Chondrocyte (in vitro differentiated cells): ENCODE measurements at places on chromosomes 3 and 15. TPM values are rescaled to one million over a fixed set of nuclear protein-coding genes. Genes with fewer than 3 reads are reported as not detected.

- peaks cover 8% of the 10 kb centered on the region for H3K36me3 ChIP-seq
- no peaks in the 10 kb centered on the region for H3K27me3 ChIP-seq
- peaks cover 9% of the 10 kb centered on the region for H3K4me1 ChIP-seq
- H3K4me3 ChIP-seq, result no peak overlapping the region
- DNase-seq, result no peak
- H3K27ac ChIP-seq, result no peak overlapping the region
Measured at GRCh38 chr3:133843634-133844033, 38.0 kb downstream of the SRPRB start.

- H3K4me3 ChIP-seq, result no peak overlapping the region
- H3K36me3 ChIP-seq, result no peaks in the 10 kb centered on the region
- no peak overlapping the region for H3K27ac ChIP-seq
- no peak for DNase-seq
- peaks cover 7% of the 10 kb centered on the region for H3K4me1 ChIP-seq
Measured at GRCh38 chr3:15528854-15529537, 7.5 kb upstream of the COLQ start.

DNA sequence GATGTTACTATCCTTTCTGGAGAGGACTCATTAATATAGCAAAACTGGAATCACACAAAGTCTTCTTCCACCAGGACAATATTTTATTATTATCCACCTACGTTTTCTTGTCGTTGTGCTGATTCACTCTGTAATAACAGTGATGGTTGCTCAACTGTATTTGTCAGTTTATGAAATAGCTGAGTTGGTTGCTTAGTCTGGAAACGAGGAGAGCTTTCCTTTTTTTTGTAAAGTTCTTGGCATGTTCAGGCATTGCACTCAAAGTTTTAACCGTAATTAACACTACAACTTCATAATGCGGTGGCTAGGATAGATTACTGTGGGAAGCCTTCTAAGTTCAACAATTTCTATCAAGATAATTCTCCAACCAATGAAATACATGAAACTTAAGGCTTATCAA is 131.2 kb downstream of the RAP2B start:
- no peaks in the 10 kb centered on the region for H3K36me3 ChIP-seq
- H3K27me3 ChIP-seq, result peaks cover 5% of the 10 kb centered on the region
- H3K4me1 ChIP-seq, result peaks cover 26% of the 10 kb centered on the region
- DNase-seq, result no peak
- no peak overlapping the region for H3K4me3 ChIP-seq

GRCh38 chr15:57485869-57486268 is 105.8 kb upstream of the MYZAP start:
- H3K4me1 ChIP-seq, result peaks cover 22% of the 10 kb centered on the region
- peak overlapping the region; percentile 60 for H3K27ac ChIP-seq
- no peak overlapping the region for H3K4me3 ChIP-seq
- DNase-seq, result no peak

DNA sequence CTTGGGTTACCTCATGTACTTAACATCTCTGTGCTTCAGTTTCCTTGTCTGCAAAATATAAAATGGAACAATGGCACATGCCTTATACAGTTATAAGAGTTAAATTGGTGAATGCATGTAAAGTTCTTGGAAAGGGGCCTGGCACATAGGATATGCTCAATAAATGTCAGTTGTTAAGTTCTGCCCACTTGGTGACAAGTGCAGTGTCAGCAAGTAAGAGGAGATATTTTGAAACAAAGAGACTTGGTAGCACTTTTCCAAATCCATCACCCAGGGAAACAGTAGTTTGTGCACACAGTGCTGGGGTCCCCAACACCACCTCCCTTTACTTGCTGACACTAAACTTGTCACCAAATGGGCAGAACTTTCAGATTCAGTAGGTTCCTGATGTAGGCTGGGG is 19.1 kb downstream of the LRRC31 start:
- H3K27me3 ChIP-seq, result peaks cover 12% of the 10 kb centered on the region
- no peak overlapping the region for H3K4me3 ChIP-seq
- H3K27ac ChIP-seq, result no peak overlapping the region
- DNase-seq, result no peak
- H3K4me1 ChIP-seq, result peaks cover 3% of the 10 kb centered on the region
- no peaks in the 10 kb centered on the region for H3K36me3 ChIP-seq

GRCh38 chr3:134600206-134600605 is 50.6 kb downstream of the KY start:
- H3K4me3 ChIP-seq, result no peak overlapping the region
- no peak for DNase-seq
- H3K27ac ChIP-seq, result no peak overlapping the region

DNA sequence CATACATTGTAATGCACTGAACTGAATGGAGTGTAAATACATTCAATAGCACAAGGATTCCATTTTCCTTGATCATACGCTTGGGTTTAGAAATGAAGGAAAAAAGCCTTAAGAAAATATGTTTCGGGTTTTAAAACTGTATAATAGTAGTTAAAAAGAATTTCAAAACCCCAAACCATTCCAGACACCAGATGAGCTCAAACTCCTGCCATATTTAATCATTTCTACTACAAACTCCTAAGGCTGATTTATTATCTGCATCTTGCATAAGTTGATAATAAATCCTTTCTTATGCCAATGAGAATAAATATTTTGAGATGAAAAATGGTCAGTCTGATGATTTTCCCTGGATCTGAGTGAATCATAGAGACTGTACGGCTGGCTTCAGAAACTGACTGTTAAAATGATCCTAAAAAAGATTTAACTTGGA is 51.0 kb downstream of the NR1D2 start:
- no peak overlapping the region for H3K4me3 ChIP-seq
- DNase-seq, result no peak
- peaks cover 55% of the 10 kb centered on the region for H3K4me1 ChIP-seq
- no peaks in the 10 kb centered on the region for H3K27me3 ChIP-seq
- peak overlapping the region; percentile 37 for H3K27ac ChIP-seq
- no peaks in the 10 kb centered on the region for H3K36me3 ChIP-seq

GRCh38 chr3:46942076-46942475 is 34.5 kb downstream of the CCDC12 start:
- no peak overlapping the region for H3K4me3 ChIP-seq
- H3K27me3 ChIP-seq, result no peaks in the 10 kb centered on the region
- peaks cover 25% of the 10 kb centered on the region for H3K4me1 ChIP-seq
- peak; percentile 68 for DNase-seq

DNA sequence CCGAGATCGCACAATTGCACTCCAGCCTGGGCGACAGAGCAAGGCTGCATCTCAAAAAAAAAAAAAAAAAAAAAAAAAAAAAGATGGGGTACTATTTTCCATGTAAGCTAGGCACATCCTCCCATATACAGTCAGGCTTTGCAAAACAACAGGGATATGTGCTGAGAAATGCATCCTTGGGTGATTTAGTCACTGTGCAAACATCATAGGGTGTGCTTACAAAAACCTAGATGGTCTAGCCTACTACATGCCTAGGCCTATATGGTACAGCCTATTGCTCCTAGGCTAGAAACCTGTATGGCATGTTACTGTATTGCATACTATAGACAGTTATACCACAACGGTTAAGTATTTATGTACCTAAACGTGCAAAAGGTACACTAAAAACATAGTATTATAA is 75.0 kb downstream of the TTBK2 start:
- H3K36me3 ChIP-seq, result peaks cover 3% of the 10 kb centered on the region
- no peaks in the 10 kb centered on the region for H3K27me3 ChIP-seq
- no peaks in the 10 kb centered on the region for H3K4me1 ChIP-seq
- no peak overlapping the region for H3K4me3 ChIP-seq
- H3K27ac ChIP-seq, result no peak overlapping the region

DNA sequence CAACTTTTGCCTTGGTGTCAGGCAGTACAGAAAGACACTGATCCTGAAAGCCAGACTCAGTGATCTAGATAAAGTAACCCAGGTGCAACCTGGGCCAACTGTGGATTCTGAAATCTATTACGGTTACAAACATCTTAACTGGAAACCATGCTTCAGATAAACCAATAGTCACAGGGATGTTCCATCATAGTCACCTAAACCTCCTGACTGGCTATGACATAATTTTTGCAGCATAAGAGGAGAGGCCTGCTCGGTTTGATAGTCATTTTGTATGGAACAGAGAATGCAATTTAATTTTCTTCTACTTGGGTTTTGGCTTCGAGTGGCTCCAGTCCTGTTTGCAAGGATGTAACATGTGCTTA is 3.7 kb downstream of the SLCO3A1 start:
- peaks cover 3% of the 10 kb centered on the region for H3K4me1 ChIP-seq
- H3K36me3 ChIP-seq, result no peaks in the 10 kb centered on the region
- H3K4me3 ChIP-seq, result no peak overlapping the region
- no peak overlapping the region for H3K27ac ChIP-seq

- no peak for DNase-seq
Measured at GRCh38 chr3:173479301-173479700, 81.8 kb downstream of the NLGN1 start.

GRCh38 chr3:146625186-146625775 is 20.1 kb upstream of the PLSCR5 start:
- H3K27ac ChIP-seq, result no peak overlapping the region
- no peak overlapping the region for H3K4me3 ChIP-seq
- no peaks in the 10 kb centered on the region for H3K4me1 ChIP-seq
- no peak for DNase-seq

DNA sequence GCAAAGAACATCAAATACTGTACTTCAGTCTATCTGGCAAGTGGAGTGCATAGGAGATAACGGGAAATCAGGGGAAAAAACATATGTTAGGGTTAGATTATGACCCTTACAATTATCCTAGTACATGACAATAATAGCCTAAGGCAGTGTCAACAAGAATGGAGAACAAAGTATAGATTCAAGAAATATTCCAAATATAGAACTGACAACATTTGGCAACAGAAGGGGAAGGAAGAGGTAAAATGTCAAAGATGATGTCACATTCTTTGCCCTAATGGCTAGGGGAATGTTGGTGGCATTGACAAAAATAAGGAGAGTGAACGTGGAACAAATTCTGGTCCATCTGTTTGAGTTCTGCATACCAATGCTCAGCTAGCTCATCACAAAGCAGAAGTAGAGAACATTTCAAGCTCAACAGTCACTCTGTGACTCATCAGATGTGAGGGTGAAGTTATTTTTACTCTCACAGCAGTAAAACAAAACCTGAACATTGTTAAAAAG is 15.5 kb upstream of the ATP8B4 start:
- H3K27me3 ChIP-seq, result no peaks in the 10 kb centered on the region
- no peaks in the 10 kb centered on the region for H3K36me3 ChIP-seq
- peaks cover 13% of the 10 kb centered on the region for H3K4me1 ChIP-seq

GRCh38 chr3:133706033-133706432 is 40.2 kb upstream of the TF start:
- no peak overlapping the region for H3K4me3 ChIP-seq
- H3K27ac ChIP-seq, result no peak overlapping the region
- peaks cover 25% of the 10 kb centered on the region for H3K27me3 ChIP-seq
- no peak for DNase-seq
- no peaks in the 10 kb centered on the region for H3K4me1 ChIP-seq

CYP19A1 gene
- total RNA-seq, result 1.3 TPM in 1 of 3 replicates, not detected in the others

LEKR1 gene
- 0.45 to 0.59 TPM in 2 of 3 replicates, not detected in the other for total RNA-seq

CPN2 gene
- total RNA-seq, result not detected in 3 replicates

PCLAF gene
- total RNA-seq, result 6.6 to 12.0 TPM (median 8.3 TPM) in 3 replicates

ACKR2 gene
- total RNA-seq, result 0.41 to 1.2 TPM (median 1.0 TPM) in 3 replicates

WNT7A gene
- total RNA-seq, result not detected in 3 replicates

PLA2G4B gene
- 2.1 to 3.4 TPM (median 2.9 TPM) in 3 replicates for total RNA-seq
